ENCODE measurements at places on chromosomes 6 and 20. TPM values are rescaled to one million over a fixed set of nuclear protein-coding genes. Genes with fewer than 3 reads are reported as not detected.

The MATN4 gene
- total RNA-seq: not detected

The ABHD16B gene
- total RNA-seq: not detected

The VGLL2 gene
- total RNA-seq: not detected

The PLCB4 gene
- total RNA-seq: 13.3 TPM

The PSMB1 gene
- total RNA-seq: 127 TPM

All from temporal lobe (tissue), 4 donors.